ENCODE measurements at places on chromosomes 2 and 18.

GRCh38 chr2:211401328-211401727 is 844.9 kb downstream of the CPS1 start:
- no peak for DNase-seq

- DNase-seq: no peak
Measured at GRCh38 chr2:200000444-200001163, 45.2 kb downstream of the MAIP1 start.

- no peak for DNase-seq
Measured at GRCh38 chr2:231685349-231686191, 22.8 kb upstream of the PTMA start.

DNA sequence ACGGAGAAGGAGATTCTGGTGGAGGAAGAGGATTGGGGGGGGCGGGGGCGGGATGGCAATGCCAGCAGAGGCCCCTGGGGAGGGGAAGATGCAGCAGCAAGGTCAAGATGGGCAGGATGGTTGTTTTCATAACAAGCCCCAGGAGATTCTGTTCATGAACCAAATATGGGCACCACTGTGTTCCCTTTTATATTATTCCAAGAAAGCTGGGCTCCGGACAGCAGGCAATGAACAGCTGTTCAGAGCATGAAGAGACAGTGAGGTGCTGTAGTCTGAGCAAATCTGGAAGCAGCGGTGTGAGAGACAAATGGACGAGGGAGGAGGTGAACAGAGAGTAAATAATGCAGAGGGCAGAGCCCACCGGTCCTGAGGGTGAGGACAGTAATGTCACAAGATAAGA is 20.0 kb downstream of the UXS1 start:
- no peak for DNase-seq

DNA sequence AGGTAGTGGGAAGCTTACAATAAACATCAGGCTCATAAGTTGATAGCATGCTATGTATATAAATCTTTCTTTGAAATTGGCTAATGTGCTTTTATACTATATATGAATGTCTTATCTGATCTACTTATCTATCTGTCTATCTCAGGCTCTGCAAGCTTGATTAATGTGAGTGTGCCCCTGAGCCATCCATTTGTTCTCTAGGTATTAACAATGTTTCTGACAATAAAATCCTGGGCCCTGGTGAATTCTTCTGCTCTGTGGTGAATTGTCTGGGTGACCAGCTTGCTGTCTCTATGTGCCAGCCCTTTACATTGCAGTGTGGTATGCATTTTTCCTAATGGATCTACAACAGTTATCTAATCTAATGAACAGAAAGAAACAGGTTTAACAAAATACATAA is 295.9 kb downstream of the HRH4 start:
- no peak for DNase-seq

- no peak for DNase-seq
Measured at GRCh38 chr18:10797896-10798295, 272.1 kb downstream of the NAPG start.

DNA sequence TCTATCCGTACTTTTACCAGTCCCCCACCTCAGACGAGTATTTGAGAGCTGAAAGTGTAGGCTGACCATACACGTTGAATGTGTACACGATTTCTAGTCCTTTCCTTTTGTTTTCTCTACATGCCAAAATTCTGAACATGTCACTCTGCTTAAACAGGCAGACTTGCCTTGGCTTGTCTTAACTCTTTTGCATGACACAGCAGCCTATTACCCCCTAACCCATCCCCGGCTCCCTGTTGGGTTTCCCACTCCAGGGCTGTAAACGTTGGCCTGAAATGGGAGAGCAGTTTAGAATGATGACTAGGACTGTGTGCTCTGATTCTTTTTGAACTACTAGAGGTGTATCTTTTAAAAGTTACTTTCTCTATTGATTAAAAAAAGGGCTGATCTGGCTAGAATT is 19.1 kb downstream of the MTCL1 start:
- no peak for DNase-seq

GRCh38 chr2:54084600-54084999 is 30.8 kb upstream of the ACYP2 start:
- DNase-seq: no peak

- DNase-seq: no peak
Measured at GRCh38 chr2:52886556-52886955, 881.0 kb upstream of the CHAC2 start.

GRCh38 chr2:229335330-229335729 is 64.2 kb upstream of the PID1 start:
- DNase-seq: no peak

- no peak for DNase-seq
Measured at GRCh38 chr2:112304298-112304941, 29.0 kb downstream of the ZC3H6 start.

DNA sequence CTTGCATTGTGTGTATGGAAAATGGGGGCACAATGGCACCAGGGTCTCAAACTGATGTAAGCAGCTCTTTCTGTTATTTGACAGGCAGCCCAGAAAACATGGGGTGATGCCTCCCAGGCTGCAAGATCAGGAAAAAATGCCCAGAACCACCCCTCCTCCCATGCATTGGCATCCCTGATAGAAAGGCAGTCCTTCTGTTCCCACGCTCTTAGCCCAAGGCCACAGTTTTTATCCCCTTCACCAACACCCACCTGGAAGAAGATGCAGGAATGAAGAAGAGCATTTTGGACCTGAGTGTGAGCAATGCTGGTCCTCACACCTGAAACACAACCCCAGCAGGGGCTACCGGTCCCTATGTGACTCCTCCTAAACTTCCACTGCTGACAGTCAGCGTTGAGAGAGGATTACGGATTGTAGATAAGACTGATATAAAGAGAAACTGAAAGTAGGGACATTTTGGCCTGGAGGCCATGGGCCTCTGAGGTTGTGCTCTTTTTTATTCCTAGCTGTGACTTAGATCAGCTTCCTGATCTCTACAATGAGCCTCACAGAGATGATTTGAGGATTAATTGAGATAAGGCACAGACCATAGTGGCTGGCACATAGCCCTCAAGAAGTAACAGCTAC is 386.0 kb upstream of the ATP5MC3 start:
- DNase-seq: no peak

- DNase-seq: no peak
Measured at GRCh38 chr2:155372969-155373368, 674.5 kb downstream of the KCNJ3 start.

GRCh38 chr2:60361498-60361897 is 192.0 kb downstream of the BCL11A start:
- DNase-seq: no peak

- no peak for DNase-seq
Measured at GRCh38 chr2:46806526-46806925, 109.1 kb downstream of the MCFD2 start.

- no peak for DNase-seq
Measured at GRCh38 chr2:38163006-38163405, 87.1 kb upstream of the CYP1B1 start.

DNA sequence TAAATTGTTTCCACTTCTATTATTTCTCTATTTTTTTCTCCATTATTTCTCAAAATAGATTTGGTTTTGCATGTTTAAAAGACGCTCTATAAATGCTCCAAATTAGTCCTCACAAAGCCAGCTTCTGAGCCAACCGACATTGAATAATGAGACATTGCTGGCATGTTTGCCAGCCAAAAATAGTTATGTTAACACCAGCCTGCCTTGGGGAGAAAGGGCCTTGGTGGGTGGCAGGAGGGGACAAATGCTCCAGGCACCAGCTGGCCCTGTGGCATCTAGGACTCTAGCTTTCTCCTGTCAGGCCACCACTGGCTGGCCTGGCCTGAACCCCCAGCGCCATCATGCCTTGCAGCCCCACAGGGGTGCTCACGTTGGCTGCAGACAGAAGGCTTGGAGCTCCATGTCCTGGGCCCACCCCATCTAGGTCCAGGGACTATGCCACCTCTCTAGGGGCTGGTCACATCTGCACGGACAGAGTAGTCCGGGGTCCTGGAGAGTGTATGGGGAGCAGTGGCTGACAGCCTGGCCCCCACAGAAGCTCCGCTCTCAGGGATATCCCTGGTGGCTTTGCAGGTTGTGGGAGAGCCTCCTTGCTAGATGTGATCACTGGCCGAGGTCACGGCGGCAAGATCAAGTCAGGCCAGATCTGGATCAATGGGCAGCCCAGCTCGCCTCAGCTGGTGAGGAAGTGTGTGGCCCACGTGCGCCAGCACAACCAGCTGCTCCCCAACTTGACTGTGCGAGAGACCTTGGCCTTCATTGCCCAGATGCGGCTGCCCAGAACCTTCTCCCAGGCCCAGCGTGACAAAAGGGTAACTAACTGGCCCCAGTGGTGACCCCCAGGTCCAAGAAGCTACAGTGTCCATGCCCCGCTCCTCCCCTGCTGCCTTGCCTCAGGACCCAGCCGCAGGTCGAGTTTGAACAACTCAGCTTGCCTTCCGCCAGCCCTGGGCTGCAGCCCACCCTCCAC is 12.5 kb downstream of the ABCG8 start:
- DNase-seq: no peak

DNA sequence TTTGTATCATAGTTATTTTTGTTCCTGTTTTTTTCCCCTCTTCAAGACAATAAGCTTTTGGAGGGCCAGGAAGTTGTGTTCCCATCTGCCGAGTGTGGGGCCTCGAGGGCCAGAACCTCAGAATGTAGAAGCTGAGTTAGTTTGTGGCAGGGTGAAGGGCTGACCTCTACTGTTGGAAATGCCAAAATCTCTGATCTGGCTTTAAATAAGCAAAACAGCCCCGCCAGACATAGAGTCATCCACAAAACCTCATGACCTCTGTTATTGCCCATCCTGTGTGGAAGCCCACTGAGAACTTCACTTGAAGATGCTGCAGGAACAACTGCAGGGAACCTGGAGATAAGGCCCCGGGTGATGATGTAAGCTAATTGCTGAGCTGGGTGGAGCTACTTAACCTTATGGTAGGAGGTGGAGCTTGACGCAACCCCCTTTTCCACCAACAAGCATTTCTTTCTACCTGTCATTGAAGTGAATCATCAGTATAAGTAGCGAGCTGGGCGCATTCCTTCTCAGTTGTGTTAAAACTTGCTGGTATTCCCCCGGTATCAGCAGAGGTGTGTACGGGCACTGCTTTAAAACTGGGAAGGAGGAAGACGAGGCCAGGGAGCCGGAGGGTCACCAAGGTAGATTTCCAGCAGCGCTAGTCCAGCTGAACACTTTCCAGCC is 177.2 kb downstream of the NEDD4L start:
- no peak for DNase-seq

DNA sequence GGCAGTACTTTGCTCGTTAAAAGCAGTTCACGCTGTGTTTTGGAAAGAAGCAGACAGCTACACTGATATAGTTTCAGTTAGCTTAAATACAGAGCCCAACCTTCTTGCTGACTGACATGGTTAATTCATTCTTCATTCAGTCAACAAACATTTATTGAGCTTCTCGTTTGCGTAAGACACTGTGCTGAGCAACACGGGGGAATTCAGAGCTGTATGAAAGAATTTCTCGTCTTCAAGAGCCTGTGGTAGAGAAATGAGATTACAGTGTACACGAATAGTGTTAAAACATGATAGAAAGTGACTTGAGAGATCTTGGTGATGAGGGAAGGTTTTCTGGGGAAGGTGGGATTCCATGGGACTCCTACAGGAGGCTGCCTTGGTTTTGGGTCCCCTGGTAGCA is 44.7 kb downstream of the ADAM23 start:
- DNase-seq: no peak

- DNase-seq: no peak
Measured at GRCh38 chr2:179239838-179240237, 24.8 kb downstream of the SESTD1 start.

- DNase-seq: peak; percentile 37
Measured at GRCh38 chr18:76875390-76876325, 53.3 kb downstream of the ZNF236 start.

DNA sequence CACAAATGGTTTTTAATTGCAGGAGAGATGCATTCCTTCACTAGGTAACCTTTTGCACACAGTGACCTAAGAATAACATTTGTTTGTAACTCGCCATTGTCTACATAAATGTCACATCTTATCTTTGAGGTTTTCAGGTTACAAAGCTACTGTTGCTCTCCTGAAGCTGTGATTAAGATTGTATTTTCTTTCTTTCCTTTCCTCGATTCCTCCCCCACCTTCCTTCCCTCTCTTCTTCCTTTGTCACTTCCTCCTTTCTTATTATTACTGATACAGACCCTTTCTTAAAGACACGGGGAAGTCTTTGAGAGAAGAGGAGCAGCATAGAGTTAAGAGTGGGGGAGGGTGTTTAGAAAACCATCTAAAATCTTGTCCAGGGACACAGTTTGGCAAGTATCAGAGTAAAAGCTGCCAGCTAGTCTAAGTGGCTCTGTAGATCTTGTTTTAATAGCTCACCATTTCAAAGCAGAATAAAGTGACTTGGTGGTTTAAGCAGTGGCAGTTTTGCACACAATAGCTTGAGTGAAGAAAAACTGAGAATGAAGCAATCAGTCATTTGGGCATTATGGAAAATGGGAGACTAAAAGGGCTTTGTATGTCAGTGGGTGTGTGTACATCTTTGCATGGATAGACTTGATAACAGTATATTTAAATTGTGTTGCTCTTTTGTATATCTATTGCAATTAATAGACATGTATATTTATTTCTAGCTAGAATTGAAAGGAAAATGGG is 10.9 kb downstream of the CERS6 start:
- DNase-seq: no peak

DNA sequence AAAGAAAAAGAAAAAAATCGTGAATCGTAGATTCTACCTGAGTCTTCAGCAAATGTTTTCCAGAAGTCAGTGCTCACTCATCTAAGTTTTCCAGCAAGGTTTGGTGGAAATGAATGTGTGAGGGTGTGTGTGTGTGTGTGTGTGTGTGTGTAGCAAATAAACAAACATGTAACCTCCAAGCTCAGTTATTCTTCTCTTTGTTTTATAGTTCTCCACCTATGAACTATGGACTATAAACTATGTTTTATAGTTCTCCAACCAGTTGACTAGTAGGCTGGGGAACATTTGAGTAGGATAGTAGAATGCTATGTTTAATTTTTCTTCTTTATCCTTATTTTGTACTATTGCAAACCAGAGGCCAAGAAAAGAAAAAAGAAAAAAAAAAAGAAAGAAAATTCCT is 44.6 kb upstream of the SERPINE2 start:
- DNase-seq: no peak

DNA sequence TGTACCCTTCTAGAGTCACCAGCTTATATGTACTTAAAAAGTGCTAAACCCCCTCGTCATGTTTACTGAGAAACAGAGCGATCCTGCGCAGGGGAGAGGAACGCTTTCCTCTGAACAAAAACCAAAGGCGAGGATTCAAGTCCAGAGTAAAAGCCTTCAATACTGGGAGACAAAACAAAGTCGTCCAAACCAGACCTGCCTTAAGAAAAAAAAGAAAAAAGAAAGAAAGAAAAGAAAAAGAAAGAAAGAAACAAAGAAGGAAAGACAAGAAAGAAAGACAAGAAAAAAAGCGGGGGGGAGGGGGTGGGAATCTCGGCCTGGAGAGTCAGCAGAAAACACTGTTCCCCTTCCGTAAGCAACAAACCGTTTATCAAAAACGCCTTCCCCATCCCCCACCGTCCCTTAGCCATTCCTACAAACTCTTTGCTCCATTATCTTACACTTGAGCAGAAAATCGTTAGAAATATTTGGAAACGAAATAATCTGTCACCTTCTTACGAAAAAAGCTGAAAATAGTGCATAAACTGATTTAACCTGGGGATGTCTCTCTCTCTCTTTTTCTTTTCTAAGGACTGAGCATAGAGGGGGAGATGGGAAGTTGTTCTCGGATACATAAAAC is 3.3 kb downstream of the PTGR3 start:
- DNase-seq: no peak
